ENCODE measurements at places on chromosomes 16 and 17.

DNA sequence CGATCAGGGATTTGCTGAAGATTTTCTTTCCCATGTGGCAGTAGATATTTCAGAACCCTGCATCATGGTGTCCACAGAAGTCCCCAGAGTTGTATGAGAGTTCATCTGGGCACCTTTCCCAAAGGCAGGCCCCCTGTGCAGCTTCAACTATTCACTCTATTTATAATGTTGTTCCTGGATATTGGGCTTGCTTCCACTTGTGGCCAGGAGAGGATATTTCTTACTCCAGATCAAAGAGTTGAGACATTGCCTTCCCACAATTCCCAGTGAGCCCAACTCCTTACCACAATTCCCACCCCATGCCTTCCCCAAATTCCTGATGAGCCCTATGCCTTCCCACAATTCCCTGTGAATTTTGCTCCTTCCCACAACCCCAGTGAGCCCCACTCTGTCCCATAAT lies 206.9 kb downstream of the WWOX start:
- no peak for DNase-seq

- no peak for DNase-seq
Measured at GRCh38 chr17:8586766-8587165, 43.8 kb downstream of the MYH10 start.

DNA sequence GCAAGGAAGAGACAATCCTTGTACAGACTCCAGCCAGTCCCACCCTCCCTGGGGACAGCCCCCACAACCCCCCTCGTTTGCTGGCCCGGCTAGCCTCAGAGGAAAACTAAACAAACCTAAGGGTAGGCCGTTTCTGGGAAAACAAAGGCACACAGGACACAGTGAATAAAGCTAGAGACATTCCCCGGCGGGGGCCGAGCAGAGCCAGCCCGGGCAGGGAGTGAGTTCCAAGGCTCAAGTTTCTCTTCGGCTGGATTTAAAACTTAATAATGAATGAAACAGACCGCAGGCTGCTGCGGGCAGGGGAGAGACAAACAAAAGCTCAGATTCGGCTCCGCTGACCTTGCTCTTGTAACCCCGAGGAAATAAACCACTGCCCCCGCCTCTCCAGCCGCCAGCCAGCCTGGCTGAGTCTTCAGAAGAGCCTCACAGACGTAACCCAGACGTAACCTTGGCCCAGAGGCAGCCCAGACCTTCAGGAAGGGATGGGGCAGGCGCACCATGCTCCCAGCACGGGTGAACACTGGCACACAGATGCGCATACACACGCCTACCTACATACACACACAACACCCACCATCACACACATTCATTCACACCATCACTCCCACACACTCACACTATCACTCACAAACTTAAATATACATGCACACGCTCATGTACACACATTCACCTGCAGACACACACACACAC lies 216.0 kb downstream of the ZNF423 start:
- no peak for DNase-seq

GRCh38 chr17:7216242-7217112 lies 3.2 kb downstream of the DLG4 start:
- no peak for DNase-seq

DNA sequence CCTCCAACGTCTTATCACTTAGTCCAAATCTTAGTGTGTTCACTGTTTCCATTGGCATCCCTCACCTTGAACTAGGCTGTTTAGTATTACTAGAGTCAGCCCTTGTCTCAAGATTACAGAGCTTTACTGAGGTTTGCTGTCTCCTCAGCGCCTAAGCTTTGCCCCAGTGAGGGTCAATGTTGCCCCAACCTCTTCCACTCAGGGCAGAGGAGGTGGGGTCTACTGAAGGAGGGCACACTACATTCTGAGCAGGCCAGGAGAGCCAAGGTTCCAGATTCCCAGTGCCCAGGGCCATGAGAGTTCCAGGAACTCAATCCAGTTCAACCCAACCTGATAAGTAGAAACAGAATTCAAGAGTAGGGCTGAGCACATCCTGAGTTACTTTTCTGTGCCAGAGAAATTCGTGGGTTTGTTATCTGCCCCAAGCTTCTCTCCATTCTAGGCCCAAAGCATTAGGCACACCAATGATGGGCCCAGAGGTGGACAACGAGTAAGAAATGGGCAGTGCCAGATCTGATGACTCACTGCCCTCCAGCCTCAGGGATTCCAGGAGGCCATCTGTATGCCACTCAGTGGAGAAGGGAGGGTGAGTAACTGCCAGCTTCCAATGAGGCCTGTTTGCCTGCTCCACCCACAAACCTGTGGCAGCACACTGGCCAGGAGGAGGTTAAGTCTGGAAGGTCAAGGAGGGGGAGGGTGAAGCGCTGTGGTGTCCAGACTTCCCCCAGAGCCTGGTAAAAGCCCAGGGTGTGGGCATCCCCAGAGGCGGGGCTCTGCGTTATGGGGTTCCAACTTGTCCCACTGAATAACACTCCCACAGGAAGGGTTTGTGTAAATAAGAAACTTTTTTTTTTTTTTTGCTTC lies 8.2 kb downstream of the TUBG2 start:
- no peak for DNase-seq

DNA sequence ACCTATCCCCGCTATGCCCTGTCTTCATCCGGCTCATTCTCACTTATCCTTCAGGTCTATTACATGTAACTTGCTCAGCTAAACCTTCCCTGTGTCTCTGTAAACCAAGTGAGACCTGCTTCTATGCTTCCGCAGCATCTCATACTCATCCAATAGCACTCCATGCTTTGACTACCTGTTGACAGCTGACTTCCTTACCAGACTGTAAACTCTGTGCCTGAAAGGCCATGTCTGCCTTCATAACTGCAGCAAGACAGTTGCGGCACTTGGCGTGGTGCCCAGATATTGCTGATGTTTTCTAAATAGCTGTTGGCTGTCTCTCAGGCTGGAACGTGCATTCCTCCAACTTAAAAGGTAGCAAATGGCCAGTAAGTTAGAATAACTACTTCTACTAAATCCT lies 1.8 kb upstream of the OR1E1 start:
- DNase-seq: no peak

DNA sequence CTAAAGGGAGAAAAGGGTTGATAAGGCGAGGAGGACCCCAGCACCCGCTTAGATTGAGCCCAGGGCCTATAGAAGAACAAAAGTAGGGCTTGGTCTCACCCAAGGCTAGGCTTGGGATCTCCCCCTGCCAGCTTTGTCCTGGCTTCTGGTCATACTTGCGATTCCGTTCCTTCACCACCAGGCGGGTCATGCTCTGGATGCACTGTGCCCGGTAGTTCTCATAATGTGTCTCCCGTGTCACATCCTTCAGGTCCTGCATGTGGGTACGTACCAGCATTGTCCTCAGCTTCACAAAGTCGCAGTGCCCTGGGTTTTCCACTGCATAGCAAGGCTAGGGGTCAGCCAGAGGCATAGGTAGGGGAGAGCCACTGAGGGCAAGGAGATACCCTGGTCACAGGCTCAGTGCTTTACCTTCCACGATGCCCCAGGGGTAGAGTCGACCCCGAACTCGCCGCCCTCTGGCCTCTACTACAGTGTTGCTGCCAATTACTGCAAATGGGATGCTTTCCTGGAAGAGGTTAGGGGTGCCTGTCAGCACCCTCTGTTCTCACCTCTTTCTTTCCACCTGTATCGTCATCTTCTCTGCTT lies 6.5 kb upstream of the MTMR4 start:
- no peak for DNase-seq

GRCh38 chr17:64006361-64007088 lies 8.4 kb downstream of the PRR29 start:
- DNase-seq: no peak

DNA sequence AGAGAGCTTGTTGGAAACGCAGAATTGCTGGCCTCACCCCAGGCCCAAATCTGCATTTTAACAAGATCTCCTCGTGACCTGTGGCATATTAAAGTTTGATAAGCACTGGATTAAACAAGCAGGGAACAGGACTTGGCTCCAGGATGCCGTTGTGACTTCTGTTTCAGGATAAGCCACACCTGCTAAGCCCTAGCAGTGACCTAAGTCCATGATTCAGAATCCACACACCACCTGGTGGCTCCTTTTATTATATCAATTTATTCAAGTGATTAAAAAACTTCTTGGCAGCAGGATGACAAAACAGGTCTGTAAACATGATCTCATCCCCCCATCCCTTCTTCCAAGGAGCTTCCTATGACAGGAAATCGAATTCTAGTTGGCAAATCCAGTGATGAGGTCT lies 9.1 kb downstream of the NAGPA start:
- no peak for DNase-seq

- DNase-seq: no peak
Measured at GRCh38 chr16:84234321-84235241, 5.2 kb downstream of the KCNG4 start.

GRCh38 chr17:76405607-76405966 lies 21.2 kb downstream of the SPHK1 start:
- peak; percentile 68 for DNase-seq

GRCh38 chr17:40075201-40075941 lies 12.6 kb downstream of the THRA start:
- peak; percentile 60 for DNase-seq

DNA sequence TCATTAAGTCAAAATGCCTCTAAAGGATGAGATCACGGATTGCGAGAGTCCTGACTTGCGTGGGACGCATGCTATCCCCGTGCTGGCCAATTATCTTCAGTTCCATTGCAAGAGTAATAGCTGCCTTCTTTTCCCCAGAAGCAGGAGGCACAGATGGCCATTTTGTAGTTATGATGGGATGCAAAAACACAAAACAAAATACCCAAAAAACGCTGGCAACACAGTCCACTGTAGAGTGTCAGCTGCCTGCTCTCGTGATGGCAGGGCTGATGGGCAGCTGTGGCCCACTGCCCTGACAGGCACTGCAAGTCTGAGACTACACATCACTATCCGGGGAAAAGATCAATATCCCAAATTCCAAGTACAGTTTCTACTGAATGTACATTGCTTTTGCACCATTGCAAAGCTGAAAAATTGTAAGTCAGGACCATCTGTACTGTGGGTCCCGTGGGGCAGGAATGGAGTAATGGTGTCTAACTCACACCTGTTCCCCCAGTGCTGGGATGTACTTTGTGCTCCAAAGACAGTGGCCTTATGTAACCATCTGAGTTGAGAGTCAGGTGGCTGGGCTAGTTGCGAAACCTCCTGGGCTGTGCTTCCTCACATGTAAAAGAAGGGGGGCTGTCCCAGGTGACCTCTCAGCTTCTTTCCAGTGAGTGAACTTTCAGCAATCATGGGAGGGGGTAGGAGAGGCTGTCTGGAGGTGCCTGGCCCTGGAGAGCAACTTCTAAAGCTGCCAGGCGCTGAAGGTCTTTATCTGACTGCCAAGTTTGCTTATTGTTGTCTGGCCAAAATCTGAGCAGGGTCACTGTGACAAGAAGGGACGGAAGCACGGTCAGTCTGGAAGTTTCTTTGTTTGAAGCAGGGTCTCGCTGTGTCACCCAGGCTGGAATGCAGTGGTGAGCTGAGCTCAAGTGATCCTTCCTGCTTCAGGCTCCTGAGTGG lies 4.7 kb downstream of the SLC47A1 start:
- DNase-seq: no peak

- no peak for DNase-seq
Measured at GRCh38 chr17:15268461-15268860, 3.3 kb upstream of the PMP22 start.

DNA sequence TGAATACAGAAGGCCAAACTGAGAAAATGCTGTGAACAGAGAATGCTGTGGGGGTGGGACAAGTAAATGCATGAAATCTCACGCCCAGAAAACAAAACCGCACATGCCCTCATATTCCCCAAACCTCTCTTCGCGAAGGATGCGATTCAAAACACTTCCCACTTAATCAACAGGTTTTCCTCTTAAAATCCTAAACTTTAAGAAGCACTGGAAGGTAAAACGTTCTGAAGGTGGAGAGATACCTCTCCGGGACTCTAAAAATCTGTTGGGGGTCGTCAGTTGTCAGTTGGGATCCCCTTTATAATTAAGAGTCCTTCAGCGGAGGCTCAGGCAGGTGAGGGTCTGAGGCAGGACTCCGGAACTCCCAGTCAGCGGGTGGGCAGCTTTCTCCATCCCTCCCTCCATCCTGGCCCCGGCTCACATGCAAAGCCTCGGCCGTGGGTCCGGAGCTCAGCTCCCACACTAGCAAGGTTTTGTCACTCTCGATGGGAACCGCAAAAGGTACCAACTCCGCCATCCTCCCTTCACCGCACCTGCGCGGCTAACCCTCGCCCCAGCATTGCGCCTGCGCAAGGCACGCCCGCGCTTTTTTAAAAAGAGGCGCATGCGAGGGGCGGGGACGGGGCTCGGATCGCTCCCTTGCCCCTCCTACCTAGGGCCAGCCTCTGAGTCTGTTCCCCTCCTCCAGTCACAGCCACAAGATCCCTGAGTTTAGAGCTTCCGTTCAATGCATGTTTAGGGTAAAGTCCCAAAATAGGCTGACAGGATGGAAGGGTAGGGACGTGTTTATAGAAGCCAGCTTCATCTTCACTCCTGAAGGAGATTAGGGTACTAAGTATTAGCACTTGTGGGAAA lies at the start of gene RDM1:
Gene RDM1 (minus strand): TSS at position 563 of the 855 bp plus-strand sequence. CDS start 46 bp downstream, at position 517.
- peak; percentile 71 for DNase-seq

DNA sequence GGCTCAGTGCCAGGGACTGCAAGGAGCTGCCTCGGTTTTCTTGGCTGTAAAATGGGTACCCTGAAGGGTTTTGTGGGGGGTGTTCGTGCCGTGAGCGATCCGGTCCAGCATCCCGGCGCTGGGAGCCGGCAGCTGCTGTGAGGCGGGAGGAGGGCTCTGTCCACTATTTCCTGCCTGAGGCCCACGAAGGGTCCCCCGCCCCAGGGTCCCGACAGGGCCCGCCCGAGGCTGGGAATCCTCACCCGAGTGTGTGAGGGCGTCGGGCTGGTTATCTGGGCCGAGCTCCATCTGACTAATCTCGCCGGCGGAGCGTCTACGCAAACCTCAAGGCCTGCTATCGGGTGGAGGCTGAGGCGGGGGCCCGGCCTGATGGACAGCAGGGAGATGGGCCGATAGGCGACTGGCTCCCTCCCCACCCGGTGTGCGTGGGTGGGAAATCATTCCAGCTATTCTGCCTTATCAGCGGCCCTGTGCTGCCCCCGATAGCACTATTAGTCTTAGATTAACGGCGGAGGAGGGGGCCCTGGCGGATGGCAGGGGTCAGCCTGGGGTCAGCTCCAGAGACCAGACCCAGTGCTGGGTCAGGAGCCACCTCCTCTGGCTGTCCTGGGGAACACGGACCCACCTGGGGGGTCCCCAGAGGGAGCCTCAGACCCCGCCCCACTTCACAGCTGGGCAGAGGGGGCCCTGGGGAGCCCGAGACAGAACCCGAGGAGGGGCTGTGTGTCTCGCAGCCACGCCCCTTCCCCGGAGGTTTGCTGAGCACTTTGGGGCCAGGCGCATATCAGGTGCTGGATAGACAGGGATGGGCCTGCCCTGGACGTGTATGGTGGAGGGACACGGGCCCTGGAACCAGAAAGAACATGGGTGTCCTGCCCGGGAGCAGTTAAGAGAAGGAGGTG lies 44.7 kb downstream of the ZFPM1 start:
- no peak for DNase-seq

GRCh38 chr17:58575511-58575910 lies 61.1 kb upstream of the MTMR4 start:
- no peak for DNase-seq

Data from immature natural killer cell (primary cell).